HFF-Myc (cell line): ENCODE measurements at places on chromosomes 1 and 21.

DNA sequence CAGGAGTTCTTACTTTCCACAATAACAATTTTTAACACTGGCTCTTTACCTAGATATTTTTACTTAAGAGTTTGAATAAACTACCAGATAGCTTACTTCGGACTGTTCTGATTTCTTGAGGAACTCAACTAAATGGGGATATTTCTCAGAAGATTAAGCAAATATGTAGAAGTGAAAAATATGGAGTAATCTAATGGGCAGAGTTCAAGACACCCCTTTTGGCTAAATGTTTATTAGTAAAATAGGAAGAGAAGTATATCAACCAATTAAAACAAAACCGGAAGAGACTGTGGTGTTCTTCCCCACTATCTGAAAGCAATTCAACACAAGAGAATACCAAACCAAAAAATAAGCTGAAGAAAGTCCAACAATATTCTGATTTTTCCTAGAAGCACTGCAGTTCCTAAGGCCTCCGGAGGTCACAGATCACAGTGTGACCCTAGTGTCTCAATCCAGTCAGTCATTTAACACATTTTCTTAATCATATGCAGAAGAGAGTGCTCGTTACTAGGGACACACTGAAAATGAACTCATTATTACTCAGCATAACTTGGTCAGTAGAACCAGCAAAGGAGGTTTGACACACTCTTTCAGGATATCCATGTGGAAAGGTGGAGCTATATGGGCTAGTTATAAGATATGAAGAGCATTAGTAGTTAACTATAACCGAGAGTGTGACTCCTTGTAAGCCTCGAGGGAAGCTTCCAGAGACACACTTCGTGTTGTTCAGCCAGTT, 5.2 kb downstream of the SIPA1L2 start:
- DNase-seq, result no peak

- DNase-seq, result no peak
These were observed 74.4 kb downstream of the PTPRU start for GRCh38 chr1:29310616-29311180.

DNA sequence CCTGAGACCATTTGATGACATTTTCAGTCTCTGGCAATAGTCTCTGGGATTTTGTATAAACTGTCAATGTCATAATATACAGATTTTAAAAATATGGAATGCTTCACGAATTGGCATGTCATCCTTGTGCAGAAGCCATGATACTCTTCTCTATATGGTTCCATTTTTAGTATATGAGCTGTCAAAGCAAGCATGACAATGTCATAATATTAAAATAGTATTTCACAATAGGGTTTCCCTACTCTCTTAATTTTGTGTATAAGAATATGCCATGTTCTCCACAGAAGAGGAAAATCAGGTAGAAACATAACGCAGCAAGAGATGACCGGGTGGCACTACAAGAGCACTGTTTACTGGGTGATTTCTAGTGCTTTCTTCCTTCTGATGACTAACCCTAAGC, 8.3 kb upstream of the DIPK1A start:
- DNase-seq, result no peak

DNA sequence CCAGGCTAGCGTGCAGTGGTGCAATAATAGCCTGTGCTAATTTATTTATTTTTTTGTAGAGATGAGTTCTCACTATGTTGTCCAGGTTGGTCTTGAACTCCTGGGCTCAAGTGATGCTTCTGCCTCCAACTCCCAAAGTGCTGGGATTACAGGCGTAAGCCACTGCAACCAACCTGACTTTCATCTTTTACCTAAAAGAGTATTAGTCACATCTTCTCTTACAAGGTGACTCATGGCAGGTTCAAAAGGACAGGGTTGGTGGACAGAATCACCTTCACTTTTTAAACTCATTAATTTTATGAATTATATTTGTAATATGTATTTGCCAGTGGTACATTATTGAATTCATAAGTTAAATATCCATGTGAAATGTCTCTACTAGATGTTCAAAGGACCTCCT, 18.1 kb downstream of the JAM2 start:
- no peak for DNase-seq

- no peak for DNase-seq
These were observed 5.7 kb upstream of the TRAF5 start for GRCh38 chr1:211320980-211321379.

GRCh38 chr1:2121101-2121691, 71.0 kb downstream of the PRKCZ start:
- DNase-seq, result no peak

- no peak for DNase-seq
These were observed 14.7 kb downstream of the RNF2 start for GRCh38 chr1:185059950-185060571.

- DNase-seq, result no peak
These were observed 29.3 kb downstream of the COP1 start for GRCh38 chr1:176177764-176178163.

DNA sequence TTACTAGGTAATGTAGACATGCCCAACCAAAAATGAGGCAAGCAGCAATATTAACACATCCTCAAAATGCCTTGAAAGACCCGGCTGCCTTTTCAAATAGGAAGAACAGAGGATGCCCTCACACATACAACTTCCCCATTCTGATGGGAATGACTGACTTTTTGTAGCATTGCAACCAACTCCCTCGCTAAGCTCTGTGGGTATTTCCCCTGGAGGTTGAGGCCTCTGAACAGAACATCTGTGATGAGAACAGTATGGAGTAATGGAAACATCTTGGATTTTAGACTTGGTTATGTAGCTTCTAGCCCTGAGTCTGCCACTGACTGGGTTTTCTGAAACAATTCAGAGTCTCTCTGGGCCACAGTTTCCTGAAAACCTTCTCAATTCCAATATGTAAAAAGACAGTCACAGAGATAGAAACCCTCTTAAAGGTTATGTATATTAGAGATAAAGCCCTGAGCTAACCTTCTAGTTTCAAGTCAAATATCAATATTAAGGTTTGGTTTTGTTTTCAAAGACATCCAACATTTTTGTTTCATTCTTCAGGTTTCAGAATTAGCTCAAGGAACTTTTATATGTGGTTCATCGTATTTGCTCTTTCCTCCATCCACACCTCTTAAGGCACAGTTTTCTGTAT, 311.5 kb downstream of the SETD4 start:
- DNase-seq, result no peak
